Activated naive CD4-positive, alpha-beta T cell treated with anti-CD3 and anti-CD28 coated beads, Interleukin-2, amount 10 ng/mL, durations not matched to agents 7 days and 5 days (primary cell): ENCODE measurements at places on chromosomes 6 and 20.
A peak's percentile ranks its signal among the peaks of the same experiment; 100 is the strongest.

DNA sequence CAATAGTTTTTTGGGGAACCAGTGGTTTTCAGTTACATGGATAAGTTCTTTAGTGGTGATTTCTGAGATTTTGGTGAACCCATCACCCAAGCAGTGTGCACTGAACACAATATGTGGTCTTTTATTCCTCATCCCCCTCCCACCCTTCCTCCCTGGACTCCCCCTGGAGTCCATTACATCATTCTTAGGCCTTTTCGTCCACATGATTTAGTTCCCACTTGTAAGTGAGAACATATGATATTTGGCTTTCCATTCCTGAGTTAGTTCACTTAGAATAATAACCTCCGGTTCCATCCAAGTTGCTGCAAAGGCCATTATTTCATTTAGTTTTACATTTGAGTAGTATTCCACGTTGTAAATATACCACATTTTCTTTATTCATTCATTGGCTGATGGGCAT is 28.3 kb downstream of the RPP40 start:
- DNase-seq, result no peak

- no peak for DNase-seq
These were observed 3.8 kb upstream of the ARFGAP1 start for GRCh38 chr20:63268671-63269439.

GRCh38 chr20:54372313-54372712 is 103.1 kb upstream of the DOK5 start:
- DNase-seq, result no peak

DNA sequence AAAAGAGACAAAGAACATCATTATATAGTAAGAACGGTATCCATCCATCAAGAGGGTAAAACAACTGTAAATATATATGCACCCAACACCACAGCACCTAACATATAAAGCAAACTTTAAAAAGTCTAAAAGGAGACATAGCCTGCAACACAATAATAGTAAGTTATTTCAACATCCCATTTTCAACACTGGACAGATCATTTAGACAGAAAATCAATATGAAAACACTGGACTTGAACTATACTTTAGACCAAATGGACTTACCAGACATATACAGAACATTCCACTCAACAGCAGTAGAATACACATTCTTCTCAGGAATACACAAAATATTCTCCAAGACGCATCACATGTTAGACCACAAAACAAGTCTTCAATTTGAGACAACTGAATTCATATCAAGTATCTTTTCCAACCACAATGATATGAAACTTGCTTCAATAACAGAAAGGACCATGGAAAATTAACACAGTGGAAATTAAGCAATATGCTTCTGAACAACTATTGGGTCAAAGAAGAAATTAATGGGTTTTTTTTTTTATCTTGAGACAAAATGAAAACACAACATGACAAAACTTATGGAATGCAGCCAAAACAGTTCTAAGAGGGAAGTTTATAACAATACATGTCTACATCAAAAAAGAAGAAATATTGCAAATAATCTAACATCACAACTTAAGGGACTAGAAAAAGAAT is 23.9 kb upstream of the ASF1A start:
- no peak for DNase-seq

DNA sequence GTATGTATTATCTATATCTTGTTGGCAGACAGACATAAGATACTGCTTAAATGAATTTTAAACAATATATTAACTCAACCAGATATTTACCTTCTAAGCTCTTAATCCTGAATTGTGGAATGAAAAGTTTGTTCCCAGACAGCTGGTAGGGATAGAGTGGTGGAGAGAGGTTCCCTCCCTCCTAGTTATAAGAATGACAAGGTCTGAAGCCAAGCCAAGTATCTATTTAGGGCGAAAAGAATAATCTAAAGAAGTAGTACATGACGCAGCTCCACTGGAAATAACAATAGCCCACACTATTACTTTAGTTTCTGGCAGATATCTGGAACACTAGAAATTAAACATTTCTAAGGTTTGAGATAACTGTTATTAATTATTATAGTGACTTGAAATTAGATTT is 104.3 kb downstream of the AHI1 start:
- no peak for DNase-seq

GRCh38 chr6:137543114-137543513 is 48.9 kb upstream of the OLIG3 start:
- DNase-seq, result peak; percentile 33

- no peak for DNase-seq
These were observed 978 bp downstream of the WFDC6 start for GRCh38 chr20:45538209-45538799.

DNA sequence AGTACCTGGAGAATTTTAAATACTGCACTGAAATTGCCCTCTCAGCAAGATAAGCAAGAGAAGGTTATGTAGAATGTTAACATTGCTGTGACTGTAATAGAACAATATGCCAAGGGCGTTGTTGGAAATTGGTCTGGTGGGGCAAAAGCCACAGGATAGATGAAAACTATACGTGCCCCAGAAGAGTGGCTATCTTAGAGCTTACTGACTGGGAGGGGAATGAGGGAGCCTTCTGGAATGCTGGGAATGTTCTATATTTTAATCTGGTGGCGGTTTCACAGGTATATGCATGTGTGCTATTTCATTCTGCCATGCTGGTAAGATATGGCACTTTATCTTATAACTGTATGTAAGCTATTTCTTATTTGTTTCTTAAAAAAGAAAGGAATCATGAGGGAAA is 35.2 kb upstream of the YWHAB start:
- no peak for DNase-seq

DNA sequence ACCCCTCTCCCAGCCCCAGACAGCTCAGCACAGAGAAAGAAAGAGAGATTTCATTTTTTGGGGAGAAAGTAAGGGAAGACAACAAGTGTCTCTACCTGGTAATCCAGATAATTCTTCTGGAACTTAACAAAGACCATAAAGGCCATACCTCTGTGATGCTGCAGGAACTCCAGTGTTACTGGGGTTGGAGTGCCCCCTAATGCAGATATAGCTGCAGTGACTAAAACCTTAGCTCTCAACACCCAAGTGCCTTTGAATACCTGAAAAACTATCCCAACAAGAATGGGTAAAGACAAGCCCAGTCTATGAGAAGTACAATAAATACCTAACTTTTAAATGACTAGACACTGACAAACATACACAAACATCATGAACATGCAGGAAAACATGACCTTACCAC is 365.3 kb upstream of the PTCHD4 start:
- DNase-seq, result no peak

- no peak for DNase-seq
These were observed 71.2 kb upstream of the ZMYND8 start for GRCh38 chr20:47427746-47428145.

DNA sequence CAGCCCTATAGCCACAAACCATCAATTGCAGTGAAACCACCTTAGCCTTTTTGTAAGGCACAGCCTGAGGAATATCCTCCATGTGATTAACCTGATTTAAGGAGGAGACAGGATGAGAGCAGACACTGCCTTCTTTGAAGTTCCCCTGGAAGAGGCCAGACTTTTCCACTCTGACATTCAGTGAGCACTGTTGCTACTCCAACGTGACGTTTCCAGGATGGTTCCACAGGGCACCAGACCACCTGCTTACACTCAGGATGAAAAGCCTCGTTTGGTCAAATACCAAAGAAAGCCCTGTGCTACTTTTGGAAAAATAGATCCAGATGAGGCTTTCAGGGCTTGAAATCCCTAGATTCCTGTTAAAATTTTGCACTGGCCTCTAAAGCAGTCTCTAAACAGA is 1102.1 kb upstream of the FLRT3 start:
- DNase-seq, result no peak

- DNase-seq, result no peak
These were observed 21.9 kb downstream of the DEF6 start for GRCh38 chr6:35319346-35320030.

DNA sequence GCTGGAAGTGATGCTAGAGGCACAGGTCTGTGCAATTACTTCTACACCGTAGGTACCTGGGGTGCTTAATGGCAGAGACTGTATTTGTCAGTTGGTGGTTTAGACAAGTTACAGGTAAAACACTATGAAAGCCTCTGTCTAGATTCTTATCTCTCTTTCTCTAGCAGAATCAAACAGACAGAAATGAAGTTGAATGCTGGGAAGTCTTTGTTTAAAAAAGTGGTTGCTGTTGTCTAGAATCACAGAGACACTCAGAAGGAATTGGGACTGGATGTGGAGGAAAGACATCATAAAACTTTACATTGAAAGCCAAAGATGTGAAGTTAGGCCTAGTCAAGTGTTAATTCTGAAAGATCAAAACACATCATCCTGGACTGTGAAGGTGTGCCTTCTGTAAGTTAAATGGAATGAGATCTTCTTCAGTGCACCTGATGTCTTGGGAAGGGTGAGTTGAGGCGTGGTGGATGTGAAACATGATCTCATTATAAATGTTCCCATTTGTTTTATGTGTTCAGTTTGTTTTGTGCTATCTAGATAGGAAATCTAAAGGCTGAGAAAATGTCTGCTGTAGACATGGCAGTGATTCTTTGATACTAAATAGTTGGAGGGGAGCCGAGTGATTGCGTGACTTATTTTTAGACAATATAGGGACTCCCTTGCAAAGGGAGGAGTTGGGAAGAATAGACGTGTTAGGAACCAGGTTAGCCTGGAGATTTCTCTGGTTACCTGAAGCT is 290.2 kb downstream of the SOX4 start:
- no peak for DNase-seq

DNA sequence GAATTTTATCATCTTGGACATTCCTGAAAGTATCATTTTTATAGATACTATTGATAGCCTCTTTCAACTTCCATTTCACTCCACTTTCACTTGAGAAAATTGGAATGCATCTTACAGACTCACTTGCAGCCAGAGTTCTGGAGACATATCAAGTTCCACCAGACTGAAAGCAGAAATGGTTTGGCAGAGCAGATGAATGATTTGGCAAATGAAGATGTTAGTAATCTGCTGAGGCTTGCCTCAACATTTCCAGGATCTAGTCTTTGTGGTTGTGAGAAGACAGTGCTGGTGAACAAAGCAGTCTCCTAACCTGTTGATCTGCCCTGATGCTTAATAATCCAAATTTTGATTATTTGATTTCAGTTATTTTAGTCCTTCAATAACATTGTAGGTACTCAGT is 202.6 kb downstream of the TRDN start:
- DNase-seq, result no peak

GRCh38 chr6:73121421-73121993 is 103.8 kb downstream of the KHDC1L start:
- DNase-seq, result no peak

DNA sequence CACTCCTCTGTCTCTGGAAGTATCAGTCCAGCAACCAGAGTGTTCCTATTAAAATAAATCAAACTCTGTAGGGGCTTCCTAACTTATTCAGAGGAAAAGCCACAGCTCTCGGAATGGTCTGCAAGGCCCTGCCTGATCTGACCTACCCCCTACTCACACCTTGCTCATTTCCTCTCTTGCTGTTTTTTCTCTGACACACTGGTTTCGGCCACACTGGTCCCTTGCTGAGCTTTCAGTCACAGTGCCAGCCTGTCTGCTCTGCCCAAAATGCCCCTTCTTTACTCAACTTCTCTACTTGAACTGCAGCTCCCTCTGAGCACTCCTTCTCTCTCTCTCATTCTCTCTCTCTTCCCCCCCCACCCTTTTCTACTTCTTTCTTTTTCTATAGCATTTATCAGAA is 430.2 kb downstream of the UTRN start:
- no peak for DNase-seq

DNA sequence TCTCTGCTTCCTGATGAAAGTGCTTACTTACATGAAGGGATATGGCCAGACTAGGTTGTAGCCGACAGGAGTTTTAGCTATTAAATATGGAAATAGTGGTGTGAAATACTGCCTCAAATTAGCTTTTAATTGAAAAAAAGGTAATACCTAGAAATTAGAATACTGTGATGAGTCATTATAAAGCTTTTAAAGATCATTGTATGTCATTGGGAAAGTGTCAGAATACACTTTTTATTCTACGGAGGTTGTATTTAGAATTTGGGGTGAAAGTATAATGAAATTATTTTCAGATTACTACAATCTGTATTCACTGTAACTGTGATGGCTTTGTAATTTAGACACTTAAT is 2.2 kb downstream of the LOC128125822 start:
- no peak for DNase-seq

DNA sequence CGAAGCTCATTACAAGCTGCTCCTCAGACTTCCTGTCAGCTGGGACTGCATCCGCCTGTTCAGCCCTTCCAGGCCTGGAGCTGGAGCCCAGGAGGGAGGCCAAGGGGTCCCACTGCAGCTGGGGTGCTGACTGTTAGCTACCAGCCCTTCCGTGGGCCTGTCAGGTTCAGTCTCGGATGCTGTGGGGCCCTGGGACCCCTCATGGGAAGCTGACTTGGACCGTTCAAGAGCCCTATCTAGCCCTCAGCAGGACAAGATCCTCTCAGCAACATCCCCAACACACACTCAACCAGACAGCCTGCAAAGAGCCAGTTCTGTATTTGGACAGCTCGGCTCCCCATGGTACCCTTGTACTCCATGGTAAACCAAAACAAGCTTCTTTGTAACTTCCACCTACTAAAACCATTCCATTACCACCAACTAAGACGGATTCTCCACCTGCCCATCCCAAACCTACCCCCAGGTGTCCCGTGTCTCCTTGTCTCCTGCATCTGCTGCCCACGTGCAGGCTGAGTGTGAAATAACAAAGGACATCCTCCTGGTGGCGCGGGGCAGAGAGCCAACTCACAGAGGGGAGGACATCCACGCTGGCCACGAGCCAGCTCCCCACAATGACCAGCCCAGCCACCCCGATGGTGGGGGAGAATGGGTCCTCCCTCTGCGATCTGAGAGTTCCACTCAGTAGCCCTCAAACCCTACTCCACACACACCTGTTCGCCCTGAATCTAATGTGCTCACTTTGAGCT is 111.2 kb downstream of the TAF4 start:
- DNase-seq, result peak; percentile 10

DNA sequence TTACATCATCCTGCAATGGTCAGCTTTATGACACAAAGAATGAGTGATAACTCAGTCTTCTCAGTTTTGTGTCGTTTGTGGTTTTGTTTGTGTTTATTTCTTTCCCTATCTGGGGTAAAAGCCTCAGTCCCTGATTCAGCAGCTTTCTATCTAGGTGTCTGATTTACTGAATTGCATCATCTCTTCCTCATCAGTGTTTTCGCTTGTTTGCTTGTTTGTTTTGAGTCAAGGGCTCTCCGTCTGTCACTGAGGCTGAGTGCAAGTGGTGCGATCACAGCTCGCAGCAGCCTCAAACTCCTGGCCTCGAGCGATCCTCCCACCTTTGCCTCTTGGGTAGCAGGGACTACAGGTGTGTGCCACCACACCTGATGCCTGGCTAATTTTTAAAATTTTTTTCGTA is 548.9 kb downstream of the PRKN start:
- no peak for DNase-seq

- DNase-seq, result no peak
These were observed 470.2 kb upstream of the HSF2 start for GRCh38 chr6:121929301-121929700.
